ENCODE measurements at places on chromosomes 3 and 15.

- no peak for DNase-seq
Observed at GRCh38 chr15:50140098-50140497, 21.1 kb upstream of the ATP8B4 start.

GRCh38 chr3:25142609-25143355, 285.3 kb upstream of the RARB start:
- DNase-seq = no peak

DNA sequence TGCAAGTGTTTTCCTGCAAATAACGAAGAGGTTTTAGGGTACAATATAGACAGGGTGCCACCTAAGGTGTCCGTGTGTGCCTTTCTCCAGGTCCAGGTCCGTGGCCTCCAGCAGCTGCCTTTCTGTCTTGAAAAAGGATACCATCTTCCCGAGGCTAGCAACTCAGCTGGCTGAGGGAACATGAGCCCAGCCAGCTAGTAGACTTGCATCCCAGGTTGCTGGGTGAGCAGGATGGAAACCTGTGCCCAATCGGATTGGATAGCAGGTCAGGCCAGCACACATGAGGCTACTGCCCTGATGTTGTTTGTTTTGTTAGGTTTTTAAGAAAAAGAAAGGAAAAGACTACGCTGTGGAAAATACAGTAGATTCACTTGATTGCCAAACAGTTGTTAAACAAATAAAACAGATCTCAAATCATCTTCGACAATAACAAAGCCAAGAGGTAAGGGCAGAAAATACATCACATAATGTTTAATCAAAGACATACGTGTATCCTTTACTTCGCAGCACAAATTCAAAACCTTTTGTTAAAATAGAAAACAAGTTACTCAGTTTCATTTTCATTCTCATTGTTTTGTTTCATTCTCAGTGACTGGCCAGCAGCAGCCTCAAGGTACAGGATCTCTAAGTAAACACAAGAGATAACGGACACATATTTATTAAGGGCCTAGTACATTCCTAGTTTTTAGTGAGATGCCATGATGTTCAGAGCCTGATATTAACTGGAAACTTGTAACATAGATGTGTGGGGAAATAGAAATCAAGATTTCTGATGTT, 661.2 kb upstream of the NR2F2 start:
- no peak for DNase-seq

DNA sequence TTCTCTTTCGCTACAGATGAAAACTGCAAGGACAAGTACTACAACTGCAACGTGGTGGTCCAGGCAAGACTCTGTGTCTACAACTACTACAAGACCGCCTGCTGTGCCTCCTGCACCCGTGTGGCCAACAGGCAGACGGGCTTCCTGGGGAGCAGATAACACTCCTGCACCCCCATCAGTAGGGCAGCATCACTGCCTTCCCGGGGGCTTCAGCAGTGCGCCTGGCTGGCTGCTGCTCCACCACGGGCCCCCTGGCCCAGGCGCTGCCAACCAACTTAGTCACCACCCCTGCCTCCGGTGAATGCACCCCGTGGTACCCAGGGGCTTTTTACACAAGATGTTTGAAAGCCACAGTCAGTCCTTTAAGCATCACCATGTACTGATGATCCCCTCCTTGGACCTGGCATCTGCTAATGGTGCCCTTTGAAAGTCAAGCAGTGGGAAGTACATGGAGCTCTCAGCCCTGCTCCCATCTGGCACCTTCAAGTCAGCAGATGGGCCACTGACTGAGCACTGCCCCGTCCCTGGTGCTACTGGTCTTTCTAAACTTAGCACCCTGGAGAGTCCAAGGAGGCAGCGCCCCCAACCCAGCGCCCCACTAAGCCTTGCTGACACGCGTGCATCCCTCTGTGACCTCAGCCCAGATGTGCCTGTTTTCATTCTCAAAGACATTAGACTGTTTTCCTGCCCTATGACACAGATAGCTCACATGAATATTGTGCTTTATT, 33.0 kb upstream of the NR2E3 start:
- DNase-seq = no peak

DNA sequence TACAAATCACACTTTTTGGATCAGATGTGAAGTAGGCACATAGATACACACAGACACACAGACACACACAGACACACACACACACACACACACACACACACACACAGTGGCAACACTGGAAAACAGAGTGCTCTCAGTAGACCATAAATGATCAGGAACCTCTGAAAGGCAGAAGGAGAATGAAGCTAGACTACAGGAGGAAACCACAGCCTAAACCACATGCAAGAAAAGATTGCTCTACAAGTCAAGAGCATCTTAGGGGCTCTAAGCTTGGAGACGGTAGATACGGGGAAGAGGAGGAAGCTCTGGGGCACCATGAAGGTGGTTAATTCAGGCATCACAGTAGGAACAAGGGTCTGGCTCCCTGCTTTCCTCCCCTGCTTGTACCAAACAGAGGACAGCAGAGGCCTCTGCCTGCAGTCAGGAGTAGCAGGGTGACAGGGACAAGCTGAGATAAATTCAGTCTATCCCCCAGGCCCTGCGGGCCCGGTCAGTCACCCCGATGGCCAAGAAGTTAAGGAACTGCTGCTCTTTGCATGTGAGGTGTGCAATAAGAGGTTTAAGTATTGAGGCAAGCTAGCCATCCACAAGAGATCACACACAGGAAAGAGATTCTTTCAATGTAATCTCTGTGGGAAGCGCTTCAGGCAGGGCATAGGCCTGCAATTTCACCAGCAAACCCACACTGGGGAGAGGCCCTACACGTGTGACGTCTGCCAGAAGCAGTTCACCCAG, 23.5 kb upstream of the ARPIN start:
- DNase-seq = no peak

- DNase-seq = no peak
Observed at GRCh38 chr3:136919799-136920580, 37.8 kb upstream of the IL20RB start.

DNA sequence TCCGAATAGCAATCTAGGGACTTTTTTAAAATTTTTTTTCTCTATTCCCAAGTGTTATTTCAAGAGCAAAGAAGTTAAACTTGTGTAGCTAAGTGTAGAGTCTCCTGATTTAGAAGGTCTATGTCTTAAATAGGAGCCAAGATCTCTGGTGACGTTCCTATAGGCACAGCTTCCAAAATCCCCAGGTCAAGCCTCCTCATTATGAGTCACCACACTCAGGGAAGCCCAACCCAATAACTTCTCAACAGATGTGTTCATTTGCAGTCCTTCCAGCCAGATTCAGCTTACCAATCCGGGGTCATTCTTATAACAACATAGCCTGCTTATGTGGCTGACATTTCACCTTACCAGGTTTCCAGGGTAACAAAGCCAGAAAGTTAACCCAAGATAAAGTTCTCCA, 270.3 kb downstream of the IL5RA start:
- DNase-seq = no peak

DNA sequence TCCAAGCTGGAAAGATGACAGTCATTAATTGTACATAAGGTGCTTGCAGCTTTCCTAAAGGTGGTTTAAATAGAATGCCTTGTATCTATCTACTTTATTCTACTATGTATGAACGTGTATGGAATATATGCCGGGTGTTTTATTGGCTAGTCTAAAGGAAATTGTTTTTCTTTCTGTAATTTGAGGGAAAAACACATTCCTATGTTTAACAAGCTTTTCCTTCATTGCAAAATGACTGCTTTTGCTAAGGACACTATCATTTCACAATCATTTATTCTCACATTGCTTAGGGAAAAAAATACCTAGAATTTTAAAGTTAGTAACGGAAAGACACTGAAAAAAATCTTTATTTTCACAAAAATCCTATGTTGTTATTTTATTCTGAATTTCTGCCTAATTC, 141.7 kb downstream of the WDR76 start:
- DNase-seq = no peak

All from stimulated activated CD4-positive, alpha-beta T cell treated with anti-CD3 and anti-CD28 coated beads, Interleukin-4, amount 100 ng/mL, for 1 hour (primary cell).